ENCODE measurements at places on chromosomes 7 and 10.

DNA sequence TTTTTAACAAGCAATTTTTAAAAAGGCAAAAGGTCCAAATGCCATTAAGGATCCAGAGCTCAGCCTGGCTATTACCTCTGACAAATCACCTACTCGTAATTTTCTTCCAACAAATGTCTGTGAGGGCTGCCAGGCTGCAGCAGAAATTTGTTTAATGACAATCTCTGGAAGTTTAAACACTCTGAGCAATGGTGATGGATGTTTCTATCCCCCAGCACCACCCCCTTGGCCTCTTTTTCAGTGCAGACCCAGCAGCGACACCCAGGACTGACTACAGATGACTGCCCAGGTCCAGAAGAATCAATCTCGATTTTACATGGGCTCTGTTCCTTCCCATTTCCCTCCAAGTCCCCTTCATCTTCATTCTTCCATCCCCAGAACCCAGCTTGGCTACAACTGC is 201.4 kb upstream of the AOAH start:
- DNase-seq, result no peak

DNA sequence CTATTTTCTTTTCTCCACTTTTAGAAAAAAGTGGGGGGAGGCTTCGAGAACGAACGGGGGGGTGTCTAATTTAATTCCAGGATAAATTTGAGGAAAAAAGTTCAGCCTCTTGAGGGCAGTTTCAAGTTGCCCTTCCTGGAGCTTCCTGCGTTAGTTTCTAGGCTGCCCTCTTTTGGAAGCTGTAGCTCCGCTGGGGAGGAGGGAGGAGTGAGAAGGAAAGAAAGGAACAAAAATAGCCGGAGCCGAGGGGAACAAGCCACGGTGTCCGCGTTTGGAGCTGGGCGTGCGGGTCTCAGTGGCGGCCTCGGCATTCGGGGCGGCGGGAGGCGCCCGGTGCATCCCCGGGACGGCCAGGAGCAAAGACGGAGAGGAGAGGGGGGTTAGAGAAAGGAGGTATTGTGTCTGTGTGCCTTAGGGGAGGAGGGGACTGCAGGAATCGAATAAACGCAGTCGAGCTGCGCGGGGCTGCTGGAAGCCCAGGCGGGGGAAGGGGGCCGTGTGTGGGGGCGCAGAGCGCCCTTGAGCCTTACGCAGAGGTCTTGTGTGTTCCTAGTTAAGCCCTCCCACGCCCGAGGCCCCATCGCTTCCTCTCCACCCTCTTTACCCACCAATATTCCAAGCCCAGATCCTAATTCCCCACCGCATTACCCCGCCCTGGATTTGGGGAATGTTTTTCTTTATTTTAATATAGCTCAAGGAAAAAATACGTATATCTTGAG is 2.0 kb upstream of the TNRC18 start:
- peak; percentile 89 for DNase-seq

- no peak for DNase-seq
Measured at GRCh38 chr10:128912568-128913311, 554.3 kb upstream of the MGMT start.

- no peak for DNase-seq
Measured at GRCh38 chr7:34425194-34425593, 232.8 kb upstream of the NPSR1 start.

GRCh38 chr10:26269754-26270153 is 53.2 kb downstream of the GAD2 start:
- DNase-seq, result no peak

GRCh38 chr7:159017741-159018140 is 126.9 kb downstream of the VIPR2 start:
- no peak for DNase-seq

DNA sequence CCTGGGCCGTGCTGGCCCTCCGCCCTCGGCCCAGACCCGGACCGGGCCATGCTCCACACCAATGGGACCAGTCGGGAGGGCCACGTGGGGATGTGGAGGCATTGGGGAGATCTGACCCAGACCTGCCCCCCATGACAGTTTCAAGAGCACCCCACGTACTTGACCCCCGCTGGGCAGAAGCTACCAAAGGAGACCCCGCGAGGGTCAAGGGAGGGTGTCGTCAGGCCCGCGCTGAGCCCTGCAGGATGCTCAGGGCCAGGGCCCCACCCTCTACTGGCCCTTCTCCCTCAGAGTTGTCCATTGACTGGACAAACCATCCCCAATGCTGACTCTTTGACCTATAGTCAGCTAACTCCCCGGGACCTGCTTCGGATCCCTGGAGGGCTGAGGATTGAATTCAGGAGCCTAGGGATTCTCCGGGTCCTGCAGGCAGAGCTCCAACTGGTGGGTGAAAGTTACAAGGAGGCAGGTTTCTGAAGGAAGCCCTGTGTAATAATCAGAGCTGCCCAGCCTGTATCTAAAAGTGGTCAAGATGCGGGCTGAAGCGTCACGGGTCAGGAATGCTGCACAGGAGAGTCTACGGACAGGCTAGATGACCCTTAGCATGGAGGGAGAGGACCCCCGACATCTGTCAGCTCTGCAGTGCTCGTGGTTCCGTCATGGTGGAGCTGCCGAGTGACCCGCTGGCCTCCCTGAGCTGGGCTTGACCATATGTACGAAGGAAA is 498 bp upstream of the CALHM2 start:
- DNase-seq, result no peak

DNA sequence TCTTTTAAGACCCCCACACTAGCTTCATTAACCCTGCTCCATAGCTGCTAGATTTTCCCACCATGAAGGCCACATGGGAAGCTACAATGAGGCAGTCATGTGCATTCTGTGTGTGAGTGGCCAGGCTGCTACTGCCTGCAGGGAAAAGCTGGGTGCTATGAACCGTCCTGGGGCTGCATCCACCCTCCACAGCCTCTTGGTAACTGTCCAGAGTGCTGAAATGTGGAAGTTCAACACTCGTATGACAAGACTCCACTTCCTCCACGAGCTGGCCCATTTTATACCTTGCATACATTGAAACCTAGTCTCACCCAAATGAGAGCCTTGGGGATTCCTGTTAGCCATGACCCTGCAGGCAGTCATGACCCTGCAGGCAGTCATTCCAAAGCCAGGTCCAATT is 59.4 kb downstream of the CUZD1 start:
- no peak for DNase-seq

Data from sigmoid colon (tissue), 7 donors.